Ovary (tissue), 10 donors: ENCODE measurements at places on chromosomes 3 and 15. TPM values are rescaled to one million over a fixed set of nuclear protein-coding genes. Genes with fewer than 3 reads are reported as not detected.

Gene ZNF860
- total RNA-seq, result 0.80 TPM

Gene PP2D1
- not detected for total RNA-seq

Gene FBXL22
- total RNA-seq, result 0.48 TPM

Gene CCDC39
- total RNA-seq, result 0.72 TPM

Gene CYP1A1
- not detected for total RNA-seq
